ENCODE measurements at places on chromosomes 7 and 10. TPM values are rescaled to one million over a fixed set of nuclear protein-coding genes. Genes with fewer than 3 reads are reported as not detected.

The CTTNBP2 gene
- not detected for total RNA-seq

GRCh38 chr10:19966751-19967150, 150.5 kb downstream of the PLXDC2 start:
- DNase-seq: no peak

The CRTAC1 gene
- total RNA-seq: not detected

DNA sequence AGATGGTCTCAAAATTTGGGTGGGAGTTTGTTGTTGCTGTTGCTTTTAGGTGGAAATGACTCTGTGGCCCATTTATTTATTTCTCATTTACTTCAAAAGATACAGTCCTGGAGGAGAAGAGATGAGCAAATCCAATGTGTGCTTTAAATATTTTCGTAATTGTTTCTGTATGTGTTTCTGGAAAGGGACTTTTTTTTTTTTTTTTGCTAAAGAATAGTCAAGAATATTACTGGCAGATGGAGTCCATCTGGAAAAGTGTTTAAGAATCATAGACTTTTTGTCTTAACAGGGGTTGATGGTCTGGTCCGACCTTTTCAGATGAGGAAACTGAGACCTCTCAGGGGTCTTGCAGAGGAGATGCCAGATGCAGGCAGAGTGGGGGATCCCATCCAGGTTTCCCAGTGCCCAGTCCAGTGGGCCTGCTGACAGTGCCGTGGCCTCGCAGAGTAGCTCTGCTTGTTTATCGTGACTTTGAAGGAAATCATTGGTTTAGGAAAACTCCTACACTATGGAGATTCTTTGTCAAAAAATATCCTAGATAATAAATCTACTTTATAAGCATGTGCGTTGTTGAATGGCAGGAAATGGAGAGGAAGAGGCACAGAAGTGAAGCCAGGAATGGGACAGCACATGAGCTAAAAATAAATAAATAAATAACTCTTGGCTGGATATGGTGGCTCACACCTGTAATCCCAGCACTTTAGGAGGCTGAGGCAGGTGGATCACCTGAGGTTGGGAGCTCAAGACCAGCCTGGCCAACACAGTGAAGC, 164.3 kb upstream of the SVIL start:
- no peak for DNase-seq

DNA sequence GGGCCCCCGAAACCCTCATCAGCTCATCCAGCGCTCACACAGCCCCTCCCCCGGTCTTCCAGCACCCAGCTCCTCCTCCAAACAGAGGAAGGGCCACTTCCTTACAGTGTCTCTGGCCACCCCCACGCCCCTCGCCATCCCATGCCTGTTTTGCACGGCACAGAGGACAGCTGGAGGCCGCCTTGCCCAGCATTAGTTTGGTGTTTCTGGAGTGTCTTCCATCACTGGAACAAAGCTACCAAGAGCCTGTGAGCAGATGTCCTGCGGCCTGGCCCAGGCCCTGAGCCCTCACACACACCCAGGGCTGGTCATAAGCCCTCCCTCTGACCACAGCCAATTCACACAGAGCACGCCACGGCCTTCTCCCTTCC, 82.3 kb downstream of the MAD1L1 start:
- DNase-seq: no peak

GRCh38 chr10:127612-128432, 7.4 kb upstream of the ZMYND11 start:
- DNase-seq: peak; percentile 49

The GPR85 gene
- not detected for total RNA-seq

- DNase-seq: no peak
Observed at GRCh38 chr10:26780106-26780792, 80.5 kb downstream of the ABI1 start.

DNA sequence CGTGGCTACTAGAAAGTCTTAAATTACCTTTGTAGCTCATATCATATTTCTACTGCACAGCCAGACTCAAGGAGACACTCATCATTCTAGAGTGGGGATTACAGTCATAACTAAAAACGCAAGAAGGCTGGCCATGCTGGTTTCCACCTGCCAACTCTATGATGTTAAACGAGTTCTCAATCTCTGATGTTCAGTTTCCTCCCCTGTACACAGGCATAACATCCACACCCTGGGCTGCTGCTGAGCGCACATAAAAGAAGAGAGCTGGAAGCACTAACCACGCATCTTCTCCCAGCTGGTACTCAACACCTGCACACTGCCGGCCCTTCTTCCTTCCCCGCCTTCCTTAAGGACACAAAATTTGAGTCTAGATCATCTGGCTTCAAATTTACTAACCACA, 60.5 kb downstream of the SORBS1 start:
- no peak for DNase-seq

DNA sequence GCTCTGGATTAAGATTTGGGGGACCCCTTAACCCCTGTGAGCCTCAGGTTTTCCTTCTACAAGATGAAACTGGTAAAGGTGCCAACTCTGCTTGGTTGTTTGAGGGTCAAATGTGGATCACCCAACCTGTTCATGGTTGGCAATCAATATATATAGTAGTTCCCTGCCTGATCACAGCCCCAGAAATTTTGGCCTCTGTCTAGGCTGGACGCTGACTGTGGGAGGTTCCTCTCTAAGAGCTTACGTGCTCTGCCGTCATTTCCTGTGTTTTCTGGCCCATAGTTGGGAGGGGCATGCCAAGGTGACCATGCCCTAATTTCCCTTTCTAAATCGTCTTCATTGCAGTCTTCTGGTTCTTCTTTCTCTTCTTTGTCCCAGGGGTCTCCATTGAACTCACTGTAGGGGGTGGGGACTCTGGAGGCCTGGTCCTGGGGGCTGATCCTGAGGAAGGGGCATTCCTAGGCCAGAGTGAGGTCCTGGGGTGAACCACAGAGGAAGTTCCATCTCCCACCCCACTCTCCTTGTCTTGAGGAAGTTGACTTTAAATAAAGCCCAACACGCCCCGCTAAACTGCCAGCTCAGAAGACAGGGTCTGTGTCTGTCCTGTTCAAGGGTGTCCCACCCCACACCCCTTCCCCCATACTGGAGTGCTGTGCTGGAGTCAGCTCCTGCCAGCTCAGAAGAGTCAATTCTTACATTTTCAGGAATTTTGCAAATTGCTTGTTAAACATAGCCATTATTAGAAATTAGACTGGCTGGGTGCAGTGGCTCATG, 98.9 kb upstream of the SDK1 start:
- no peak for DNase-seq

The PHKG1 gene
- 9.4 TPM for total RNA-seq

The C7orf33 gene
- not detected for total RNA-seq

- no peak for DNase-seq
Observed at GRCh38 chr10:124138195-124138882, 44.9 kb upstream of the CHST15 start.

- DNase-seq: no peak
Observed at GRCh38 chr10:7362471-7362870, 48.4 kb downstream of the SFMBT2 start.

DNA sequence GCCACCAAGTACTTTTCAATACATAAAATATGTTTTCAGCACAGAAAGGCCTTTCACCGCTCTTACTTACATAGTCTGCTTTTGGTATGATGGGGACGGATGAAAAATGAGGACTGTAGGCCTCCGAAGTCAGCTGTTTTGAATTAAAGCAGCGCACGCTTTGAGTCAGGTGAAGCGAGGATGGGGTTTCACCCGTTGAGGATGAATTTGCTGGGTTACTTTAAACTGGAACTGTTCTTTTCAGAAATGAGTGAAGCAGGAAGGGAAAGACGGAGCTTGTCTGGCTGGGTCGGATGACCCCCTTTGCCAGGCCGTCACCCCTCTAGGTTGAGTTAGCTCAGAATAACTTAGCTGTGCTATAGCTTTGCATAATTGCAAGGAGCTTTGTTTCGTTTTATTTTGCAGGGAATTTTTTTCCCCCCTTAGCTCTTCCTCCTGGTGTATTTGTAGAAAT, 40.0 kb downstream of the CUX1 start:
- DNase-seq: no peak

DNA sequence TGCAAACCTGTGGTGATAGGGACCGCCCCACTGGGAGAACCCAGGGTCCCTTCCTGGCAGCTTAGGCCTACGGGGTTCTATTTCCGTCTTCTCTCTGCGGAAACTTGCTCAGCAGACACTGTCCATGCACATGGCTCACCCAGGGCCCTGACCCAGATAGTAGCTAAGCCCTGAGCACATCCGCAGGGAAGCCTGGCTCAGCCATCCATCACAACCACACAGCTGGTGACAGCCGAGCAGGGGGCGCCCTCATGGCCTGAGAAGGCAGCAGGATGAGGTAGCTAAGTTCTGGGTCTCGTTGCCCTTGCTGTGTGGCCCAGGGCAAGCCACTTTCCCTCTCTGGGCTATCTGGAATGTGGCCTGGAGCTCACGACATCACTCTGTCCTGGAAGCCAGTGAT, 23.3 kb downstream of the NPTX2 start:
- no peak for DNase-seq

The RNF148 gene
- not detected for total RNA-seq

DNA sequence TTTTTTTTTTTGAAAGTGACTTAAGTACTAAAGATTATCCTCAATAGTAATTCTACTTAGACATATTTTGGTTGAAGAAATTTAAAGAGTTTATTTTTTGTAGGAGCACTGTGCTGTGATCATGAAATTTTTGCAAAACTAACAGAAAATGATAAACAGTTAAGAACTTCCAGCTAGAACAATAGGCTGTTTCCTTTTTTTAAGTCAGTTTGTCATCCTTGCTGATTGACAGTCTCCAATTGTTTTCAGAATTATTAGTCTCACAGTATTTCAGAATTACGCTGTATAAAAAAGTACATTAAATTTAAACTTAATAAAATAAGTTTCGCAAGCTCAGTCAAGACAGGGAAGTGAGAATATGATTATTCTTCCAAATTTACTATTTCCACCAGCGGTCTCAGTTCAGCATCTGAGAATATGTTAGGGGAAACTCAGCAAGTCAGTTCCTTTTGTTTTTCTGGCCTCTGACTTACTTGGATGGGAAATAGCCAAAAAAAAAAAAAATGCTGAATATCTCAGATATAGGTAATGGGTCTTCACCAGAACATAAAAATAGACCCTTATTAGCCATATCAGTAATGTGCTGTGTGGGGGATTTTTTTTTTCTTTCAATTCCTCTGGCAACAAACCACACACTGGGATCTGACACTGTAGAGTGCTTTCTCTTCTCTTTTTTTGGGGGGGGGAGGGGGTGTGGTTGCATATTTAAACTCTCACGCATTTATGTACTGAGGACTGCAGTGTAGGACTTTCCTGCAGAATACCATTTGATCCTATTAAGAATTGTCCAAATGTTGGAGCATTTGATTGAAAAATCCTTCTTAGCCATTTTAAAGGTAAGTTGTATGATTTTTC, at the start of gene CD36:
Gene CD36 (plus strand): TSS at position 732 of the 855 bp plus-strand sequence. CDS start 8,099 bp downstream, outside the sequence.
- DNase-seq: no peak

DNA sequence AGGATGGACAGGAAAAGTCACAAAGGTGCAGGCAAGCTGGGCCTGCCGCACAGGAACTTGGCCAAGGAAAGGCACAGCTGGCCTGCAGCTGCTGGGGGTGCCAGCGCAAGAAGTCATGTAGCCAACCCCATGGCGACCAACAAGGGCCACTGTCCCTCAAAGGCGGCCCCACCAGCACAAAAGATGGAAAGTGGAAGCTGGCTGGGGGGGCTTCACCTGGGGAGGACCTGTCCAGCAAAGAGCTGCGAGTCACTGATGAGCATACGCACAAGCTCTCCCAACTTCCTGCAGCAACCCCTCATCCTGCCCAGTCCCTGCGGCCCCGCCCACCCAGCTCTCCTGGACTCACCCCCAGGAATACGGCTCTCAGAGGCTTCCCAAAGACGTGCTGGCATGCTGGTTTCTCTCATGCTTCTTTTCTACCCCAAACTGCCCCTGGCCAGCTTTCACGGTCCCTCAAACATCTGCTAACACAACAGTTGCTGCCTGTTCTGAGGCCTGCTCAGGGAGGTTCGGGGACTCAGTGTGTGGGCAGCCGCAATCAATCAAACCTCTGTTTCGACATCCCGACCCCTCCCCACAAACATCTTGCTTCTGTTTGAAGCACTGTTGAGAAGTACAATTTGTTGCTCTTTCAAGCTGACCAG, 67.6 kb downstream of the FAM53B start:
- DNase-seq: no peak

DNA sequence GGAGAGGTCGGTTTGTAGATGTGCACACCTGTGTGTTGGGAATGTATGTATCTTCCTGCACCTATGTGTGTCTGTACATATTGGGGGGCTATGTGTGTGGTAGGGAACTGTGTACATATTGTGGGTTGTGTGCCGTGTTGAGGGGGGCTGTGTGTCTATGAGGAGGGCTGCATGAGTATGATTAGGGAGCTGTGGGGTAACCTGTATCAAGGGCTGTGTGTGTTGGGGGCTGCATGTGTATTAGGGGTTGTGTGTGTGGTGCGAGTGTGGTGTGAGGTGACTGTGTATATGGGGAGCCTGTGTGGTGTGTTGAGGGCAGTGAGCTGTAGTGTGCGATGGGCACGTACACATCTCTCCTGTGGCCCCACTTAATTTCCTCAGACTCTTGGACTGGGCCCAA, 22.2 kb upstream of the PAX2 start:
- DNase-seq: no peak

The BAIAP2L1 gene
- total RNA-seq: 0.51 TPM

The NUTM2A gene
- total RNA-seq: 1.9 TPM

- DNase-seq: no peak
Observed at GRCh38 chr7:6202117-6202516, 70.3 kb downstream of the CYTH3 start.

GRCh38 chr10:100729862-100730724, 15.3 kb upstream of the PAX2 start:
- no peak for DNase-seq

- DNase-seq: peak; percentile 8
Observed at GRCh38 chr10:59362144-59362958, at the start of gene FAM13C. FAM13C (minus strand) TSS chr10:59362549; CDS start chr10:59362460, 89 bp downstream.

The CALML3 gene
- total RNA-seq: not detected

- no peak for DNase-seq
Observed at GRCh38 chr7:156948361-156948760, 1.2 kb upstream of the NOM1 start.

- no peak for DNase-seq
Observed at GRCh38 chr7:66930341-66930740, 9.3 kb downstream of the TMEM248 start.

- DNase-seq: no peak
Observed at GRCh38 chr7:105003275-105003674, 10.7 kb upstream of the KMT2E start.

The GATA3 gene
- 33.4 TPM for total RNA-seq

DNA sequence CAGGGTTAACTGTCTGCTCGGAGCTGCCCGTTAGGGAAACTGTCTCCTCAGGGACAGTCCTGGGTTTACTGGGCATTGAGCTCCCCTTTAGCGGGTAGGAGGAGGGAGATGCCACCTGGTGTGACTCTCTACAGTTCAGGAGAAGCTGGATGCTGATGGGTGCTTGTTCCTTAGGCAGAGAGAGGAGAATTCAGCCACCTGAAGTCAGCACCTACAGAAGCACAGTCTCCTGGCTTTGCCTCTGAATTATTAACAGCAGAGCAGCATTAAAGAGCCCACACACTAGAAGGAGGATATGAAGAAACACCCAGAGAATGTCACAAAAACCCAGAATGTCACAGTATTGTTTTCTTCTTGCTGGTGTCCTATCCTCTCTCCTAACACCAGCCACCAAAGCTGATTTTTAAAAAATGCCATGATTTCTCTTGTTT, 696 bp downstream of the GIMAP4 start:
- DNase-seq: no peak

- no peak for DNase-seq
Observed at GRCh38 chr10:72893136-72893798, at the start of gene OIT3. OIT3 (plus strand) TSS chr10:72893739; CDS start chr10:72893799, 60 bp downstream.

GRCh38 chr7:128959296-128959695, 21.6 kb downstream of the IRF5 start:
- DNase-seq: no peak

Measured in naive thymus-derived CD4-positive, alpha-beta T cell (primary cell).